ENCODE measurements at places on chromosomes 7 and 10.

GRCh38 chr10:113523071-113523470 lies 29.8 kb upstream of the HABP2 start:
- no peak for DNase-seq

GRCh38 chr10:54666192-54666591 lies 134.8 kb downstream of the PCDH15 start:
- no peak for DNase-seq

DNA sequence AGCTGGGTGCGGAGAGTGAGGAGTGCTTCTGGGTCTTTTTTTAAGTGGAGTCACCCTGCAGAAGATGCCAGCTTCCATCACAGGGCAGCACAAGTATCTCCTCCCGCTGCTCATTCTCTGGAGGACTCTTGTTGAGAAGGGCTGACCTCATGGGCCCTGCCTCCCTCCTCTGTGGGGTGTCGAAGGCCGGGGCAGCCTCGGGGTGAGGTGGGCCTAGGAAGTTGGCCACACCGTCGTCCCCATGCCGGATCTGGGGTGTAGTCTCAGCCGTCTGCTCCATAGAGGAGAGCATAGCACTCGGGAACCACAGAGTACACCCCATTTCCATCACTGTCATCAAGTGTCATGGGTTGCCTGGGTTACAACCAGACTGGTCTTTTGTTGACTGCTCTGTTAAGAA lies 85.0 kb downstream of the TRRAP start:
- DNase-seq: no peak

- no peak for DNase-seq
Observed at GRCh38 chr7:19248681-19249080, 103.5 kb upstream of the FERD3L start.

- no peak for DNase-seq
Observed at GRCh38 chr7:74141705-74142104, 32.5 kb upstream of the EIF4H start.

DNA sequence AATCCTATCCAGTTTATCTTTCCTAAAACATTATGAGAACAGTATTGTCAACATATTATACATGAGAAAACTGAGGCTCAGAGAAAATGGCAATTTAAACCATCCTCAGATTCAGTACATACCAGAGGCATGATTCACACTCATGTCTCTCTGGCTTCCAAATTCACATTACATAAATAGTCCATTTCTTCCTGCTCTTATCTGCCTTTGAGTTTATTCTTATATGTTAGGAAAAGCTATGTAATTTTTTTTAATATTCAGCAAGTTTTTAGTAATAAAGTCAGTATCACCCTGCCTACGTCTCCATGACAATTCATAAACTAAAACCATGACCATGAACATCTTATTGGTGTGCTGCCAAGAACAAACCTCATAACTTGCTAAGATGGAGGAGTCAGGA lies 1260.2 kb upstream of the SORCS1 start:
- no peak for DNase-seq

GRCh38 chr7:148587076-148587475 lies 3.5 kb upstream of the C7orf33 start:
- DNase-seq: no peak

- DNase-seq: peak; percentile 14
Observed at GRCh38 chr7:91089382-91089963, 174.8 kb upstream of the FZD1 start.

- DNase-seq: no peak
Observed at GRCh38 chr10:33114451-33114952, 156.5 kb upstream of the ITGB1 start.

GRCh38 chr7:143410521-143411004 lies 1.9 kb upstream of the EPHA1 start:
- DNase-seq: peak; percentile 83

DNA sequence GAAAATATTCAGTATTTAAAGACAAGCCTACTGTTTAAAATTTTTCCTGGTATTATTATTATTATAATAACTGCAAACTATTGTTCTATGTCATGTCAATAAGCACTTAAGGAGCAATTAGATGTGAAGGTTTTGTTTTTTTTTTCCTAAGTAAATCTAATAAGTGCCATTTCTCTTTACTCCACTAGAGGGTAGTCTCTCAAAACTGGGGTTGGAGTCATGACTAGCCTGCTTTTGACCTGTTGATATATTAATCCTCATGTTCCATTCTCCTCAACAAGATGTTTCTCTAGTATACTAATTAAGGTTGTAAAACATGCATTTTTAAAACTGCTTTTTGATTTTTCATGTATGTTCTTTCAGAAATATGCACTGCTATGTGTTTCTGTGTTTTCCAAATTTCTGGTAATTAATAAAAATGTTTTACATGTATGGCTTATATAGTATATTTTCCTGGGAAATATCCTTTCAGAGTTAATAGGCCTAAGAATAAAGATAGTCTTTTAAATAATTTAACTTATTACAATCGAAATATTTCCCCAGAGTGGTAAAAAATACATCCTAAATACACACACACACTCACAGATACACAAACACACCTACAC lies 1.0 kb upstream of the LRRN3 start:
- DNase-seq: peak; percentile 66

GRCh38 chr7:70937424-70937823 lies 194.5 kb upstream of the GALNT17 start:
- no peak for DNase-seq

- no peak for DNase-seq
Observed at GRCh38 chr10:3868271-3868664, 83.3 kb upstream of the KLF6 start.

DNA sequence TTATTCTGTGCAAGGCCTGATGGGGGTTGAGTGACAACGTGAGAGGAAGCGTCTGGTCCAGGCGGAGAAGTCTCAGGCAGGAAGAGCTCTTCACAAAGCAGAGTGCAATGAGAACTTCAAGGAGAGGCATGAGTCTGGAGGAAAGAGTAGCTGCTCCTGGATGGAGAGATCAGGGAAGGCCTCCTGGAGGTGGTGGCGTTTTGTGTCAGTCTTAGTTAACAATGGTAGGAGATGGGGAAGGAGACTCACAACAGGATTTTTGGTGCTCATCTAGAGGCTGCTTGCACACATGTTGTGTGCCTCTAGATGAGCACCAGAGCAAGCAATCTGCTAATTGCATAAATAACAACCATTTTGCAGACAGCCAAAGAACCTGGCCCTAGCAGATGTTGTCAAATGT lies 442.8 kb upstream of the PODXL start:
- no peak for DNase-seq

DNA sequence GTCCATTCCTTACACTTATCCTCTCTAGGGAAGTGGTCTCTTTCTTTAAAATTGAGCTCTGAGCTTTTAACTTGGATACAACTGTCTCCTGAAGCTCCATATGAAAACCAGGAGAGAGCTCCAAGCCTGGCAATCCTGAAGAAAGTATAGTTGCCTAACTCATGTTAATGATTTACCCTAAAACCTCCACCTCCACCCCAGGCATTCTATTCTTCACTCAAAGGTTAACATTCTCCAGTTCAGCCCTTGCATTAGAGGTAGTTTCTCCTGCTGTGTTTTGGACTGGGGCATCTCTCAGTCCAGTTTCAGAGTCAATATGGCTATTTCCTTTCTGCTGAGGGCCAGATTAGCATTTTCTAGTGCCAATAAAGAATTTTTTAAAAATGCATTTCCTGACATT lies 195.5 kb downstream of the SLC25A13 start:
- no peak for DNase-seq

DNA sequence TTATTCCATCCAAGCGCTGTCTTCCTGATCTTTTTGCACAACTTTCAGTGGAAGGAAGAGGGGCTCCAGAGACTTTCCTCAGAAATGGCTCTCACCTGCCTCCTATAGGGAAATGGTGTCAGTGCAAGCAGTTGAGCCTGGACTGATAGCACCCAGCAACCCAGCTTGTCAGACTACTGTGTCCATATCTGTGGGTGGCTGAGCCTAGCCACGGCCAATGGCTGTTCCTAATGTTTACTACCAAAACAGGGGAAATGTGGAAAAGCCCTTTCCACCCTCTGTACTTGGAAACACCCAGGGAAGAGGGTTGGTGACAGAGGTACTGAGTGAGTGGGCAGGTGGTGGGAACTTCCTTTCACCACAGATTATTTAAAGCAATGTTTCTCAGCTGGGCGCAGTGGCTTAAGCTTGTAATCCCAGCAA lies 4.3 kb upstream of the YKT6 start:
- peak; percentile 97 for DNase-seq

DNA sequence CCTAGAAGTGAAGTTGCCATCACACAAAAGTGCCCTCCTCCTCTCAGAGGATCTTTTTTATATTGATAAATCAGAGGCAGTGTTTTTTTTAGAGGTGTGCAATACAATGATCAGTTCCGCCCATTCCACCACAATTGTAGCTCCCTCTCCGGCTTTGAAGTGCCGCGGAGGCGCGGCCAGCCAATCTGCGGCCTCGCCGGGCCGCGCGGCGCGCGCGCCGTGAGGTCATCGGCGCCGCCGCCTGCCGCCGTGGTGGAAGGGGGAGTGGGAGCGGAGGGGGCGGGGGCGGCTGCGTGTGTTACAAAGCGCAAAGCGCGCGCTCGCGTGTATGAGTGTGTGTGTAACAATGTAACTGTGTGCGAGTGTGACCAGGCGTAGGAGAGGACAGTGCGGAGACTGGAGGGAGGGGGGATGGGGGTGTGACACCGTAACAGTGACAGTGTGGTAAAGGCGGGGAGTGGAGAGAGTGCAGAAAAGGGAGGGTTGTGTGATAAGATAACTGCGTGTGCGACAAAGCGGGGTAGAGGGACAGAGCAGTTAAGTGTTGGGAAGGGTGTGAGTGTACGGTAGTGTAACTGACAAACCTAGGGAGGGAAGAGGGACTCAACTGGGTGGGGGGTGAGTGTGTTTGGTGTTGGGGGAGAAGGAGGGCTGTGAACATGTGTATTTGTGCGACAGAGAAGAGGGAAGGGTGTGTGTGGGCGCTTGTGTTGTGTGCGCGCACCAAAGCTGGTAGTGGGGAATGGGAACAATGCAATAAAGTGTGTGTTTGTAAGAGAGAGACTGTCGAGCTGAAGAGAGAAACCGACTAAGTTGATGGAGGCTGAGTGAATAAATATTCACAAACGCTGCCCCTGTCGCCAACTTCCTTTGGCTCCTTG lies at the start of gene SP8:
SP8 (minus strand) TSS at position 108 of the 881 bp plus-strand sequence; CDS start at position 20, 88 bp downstream.
- no peak for DNase-seq

DNA sequence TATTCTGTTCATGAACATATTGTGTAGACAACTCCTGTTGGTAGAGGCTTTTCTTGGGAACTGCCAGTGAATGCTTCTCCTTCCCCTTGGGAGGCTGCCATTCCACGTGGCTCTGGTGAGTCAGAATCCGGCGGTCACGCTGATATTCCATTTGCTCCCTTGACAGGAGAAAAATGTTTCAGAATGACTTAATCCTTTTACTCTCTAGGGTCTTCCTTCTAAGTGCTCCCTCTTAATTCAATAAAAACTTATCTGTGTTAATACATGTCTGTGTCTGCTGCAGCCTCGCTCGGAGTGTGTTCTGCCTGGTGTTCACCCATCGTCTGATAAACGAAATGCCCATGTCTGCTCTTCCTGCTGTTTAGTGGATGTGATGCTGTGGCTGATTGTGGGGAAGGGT lies 278.6 kb downstream of the ARHGAP12 start:
- DNase-seq: no peak

DNA sequence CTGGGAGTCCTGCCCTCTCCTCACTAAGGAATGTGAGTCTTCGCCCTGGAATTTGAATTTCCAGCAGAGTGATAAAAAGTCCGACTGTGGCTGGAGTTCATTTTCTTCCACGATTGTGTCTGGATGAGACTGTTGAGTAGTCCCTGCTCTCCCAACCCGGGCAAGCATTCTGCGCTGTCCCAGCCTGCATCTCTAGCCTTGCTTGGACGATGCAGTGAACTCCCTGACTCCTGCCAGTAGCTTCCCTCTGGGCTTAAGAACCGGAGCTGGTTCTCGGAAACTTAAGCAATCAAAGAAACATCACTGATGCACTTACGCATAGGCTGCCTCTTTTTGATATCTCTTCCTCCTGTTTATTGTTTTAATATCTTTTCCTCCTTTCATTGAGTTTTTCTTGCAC lies 116.0 kb upstream of the FZD8 start:
- DNase-seq: no peak

DNA sequence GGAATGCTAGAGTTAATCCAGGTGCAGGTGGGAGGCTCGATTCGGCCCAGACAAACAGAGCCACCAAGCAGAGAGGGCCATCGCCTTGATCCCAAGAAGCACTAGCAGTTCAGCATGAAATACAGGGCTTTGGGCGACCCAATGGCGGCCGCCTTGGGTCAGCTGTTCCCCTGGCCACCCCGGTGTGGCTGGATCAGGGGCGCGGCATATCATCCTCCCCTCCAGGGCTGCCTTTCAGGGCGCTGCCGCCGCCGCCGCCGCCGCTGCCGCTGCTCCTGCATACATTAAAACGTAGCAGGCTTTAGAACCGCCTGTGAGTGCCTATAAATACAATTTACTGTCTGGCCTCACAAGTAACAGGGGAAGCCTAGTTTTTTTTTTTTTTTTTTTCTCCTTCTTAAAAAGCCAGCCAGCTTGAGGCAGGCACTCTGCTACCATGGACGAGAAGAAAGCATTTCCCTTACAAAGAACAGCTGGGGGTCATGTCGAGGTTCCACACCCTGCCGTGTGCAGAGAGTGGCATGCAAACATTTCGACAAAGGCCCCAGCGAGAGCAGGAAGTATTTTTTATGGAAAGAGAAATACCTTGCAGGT lies 57.7 kb upstream of the EFCAB10 start:
- no peak for DNase-seq

DNA sequence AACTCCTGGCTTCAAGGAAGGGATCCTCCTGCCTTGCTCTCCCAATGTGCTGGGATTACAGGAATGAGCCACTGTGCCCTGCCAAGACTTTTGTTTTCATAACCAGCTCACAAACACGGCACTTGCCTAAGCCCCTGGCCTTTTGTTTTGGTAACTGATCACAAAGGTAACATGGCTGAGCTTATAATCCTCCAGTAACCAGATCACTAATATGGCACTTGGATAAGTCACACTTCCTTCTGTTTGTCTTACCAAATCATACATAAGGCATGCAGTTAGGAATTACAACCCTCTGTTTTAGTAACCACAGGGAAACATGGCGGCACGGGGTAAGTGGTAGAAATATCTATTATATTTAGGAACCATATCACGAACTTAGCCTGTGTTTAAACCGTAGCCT lies 577.1 kb downstream of the CALN1 start:
- no peak for DNase-seq

GRCh38 chr7:131071786-131072504 lies 255.7 kb upstream of the MKLN1 start:
- peak; percentile 64 for DNase-seq

DNA sequence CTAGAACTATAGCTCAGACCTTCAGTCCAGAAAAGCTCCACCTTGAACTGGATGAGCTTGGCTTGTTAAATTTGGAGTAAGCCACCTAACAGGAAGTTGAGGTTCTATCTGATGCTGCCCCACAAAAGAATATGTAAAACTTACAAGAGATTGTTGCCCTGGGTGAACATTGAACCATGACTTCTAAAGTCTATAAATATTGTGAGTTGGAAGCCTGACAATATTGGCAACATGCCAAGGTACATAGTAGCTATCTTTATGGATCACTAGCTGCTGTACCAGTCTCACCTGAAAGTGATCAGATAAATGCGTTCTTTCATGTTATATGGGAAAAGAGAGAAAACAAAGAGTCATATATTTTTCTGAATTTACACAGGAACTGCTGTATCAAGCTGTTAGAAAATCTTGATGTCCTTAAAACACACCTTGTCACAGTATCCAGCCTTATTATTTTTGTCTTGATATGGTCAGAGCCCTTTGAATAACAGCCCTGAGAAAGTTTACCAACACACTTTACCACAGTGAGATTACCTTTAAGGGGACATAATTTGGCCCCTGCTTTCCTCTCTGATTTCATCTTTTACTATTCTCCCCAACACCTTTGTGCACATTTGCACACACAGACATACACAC lies 92.0 kb downstream of the LSMEM1 start:
- DNase-seq: no peak
